Right lung (tissue), 10 donors: ENCODE measurements at places on chromosomes 4 and X. TPM values are rescaled to one million over a fixed set of nuclear protein-coding genes. Genes with fewer than 3 reads are reported as not detected.

Gene ANK2
- polyA plus RNA-seq: 27.6 TPM

Gene AFM
- polyA plus RNA-seq: not detected

Gene NAP1L2
- polyA plus RNA-seq: 0.52 TPM

Gene GC
- 10.1 TPM for polyA plus RNA-seq

Gene ASB9
- polyA plus RNA-seq: 11.3 TPM

Gene MGARP
- polyA plus RNA-seq: 0.77 TPM

Gene ZIC3
- 0.04 TPM for polyA plus RNA-seq

Gene NWD2
- 0.04 TPM for polyA plus RNA-seq

Gene NPY5R
- 0.10 TPM for polyA plus RNA-seq

Gene PAGE2B
- polyA plus RNA-seq: not detected

Gene PRKX
- 11.7 TPM for polyA plus RNA-seq

Gene CENPVL1
- not detected for polyA plus RNA-seq

Gene C4orf51
- not detected for polyA plus RNA-seq

Gene DGKK
- polyA plus RNA-seq: 0.06 TPM

Gene SPIN2A
- 3.5 TPM for polyA plus RNA-seq

Gene ADH4
- 0.79 TPM for polyA plus RNA-seq

Gene PRDM8
- polyA plus RNA-seq: 0.35 TPM

Gene BLOC1S4
- polyA plus RNA-seq: 11.6 TPM
